Activated effector memory CD4-positive, alpha-beta T cell treated with Interleukin-2 at 50 U/mL for 16 hours (primary cell): ENCODE measurements at places on chromosomes 4 and X.

DNA sequence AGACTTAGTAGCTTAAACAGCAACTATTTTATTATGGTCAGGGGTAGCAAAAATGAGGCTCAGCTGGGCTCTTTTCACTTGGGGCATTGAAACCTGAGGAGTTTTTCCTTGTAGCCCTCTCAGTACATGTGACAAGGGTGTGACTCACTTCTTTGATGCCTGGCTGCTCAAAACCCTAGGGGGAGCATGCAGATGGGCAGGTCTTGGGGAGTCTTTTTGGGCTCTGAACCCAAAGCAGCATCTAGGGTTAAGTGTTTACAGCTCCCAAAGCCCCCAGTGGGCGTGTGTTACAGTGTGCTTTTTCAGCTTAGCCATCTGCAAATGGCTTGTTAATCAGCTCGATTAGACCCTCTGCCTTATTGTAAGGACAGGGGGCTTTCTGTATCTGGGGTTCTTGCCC is 1752.7 kb downstream of the PCDH7 start:
- no peak for DNase-seq

- DNase-seq = no peak
These were observed 276.8 kb downstream of the FBXW7 start for GRCh38 chr4:152258804-152259708.

GRCh38 chr4:156909010-156909409 is 62.6 kb downstream of the PDGFC start:
- no peak for DNase-seq

DNA sequence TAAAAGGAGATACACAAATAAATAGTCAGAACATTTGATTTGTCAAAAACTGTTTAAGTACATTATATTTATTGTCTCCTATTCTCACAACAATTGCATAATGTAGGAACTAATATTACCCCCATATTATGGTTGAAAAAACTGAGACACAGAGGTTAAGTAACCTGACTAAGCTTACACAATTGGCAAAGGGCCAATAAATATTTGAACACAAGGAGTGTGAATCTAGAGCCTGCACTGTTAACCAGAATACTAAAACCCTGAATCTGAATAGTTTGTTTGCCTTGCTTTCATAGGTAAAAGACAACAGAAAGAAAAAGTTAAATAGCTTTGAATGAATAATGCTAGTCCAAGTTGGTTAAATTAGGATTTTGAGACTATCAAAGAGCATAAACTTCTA is 55.2 kb downstream of the IL13RA2 start:
- no peak for DNase-seq

DNA sequence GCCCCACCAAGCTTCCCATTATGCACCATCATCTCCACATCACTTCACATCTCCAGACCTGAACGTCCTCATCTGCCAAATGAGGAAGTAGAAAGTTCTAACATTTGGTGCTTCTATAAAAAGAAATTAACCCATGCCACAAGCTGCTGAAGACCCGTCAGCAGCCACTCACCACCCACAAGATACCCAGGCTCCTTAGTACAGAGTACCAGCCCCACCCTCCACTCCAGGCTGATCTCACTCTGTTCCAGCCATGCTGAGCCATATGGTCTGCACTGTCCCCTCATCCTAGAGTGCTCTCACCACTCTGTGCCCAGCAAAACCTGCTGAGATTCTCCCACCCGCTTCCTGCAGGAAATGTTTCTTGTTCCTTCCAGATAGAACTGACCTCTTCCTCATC is 240.8 kb upstream of the PPARGC1A start:
- DNase-seq = no peak

DNA sequence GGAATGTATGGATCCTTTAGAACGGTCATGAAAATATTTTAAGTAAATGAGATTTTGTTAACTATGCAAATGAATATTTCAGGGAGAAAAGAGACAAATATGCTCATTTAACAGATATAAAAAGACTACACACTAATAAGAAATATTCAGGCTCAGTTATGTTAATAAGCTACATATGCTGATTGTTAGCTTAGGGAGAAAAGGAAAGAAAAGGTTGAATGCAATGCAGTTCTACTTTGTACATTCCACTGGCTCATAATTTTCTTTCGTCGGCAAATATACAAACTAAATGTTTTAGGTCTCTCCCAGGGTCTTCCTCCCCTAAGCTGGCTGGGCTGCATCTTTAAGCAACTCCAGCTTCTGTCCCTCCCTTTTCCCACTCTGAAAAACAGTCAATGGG is 2.7 kb upstream of the RTL3 start:
- DNase-seq = no peak

GRCh38 chr4:101282076-101282844 is 65.1 kb downstream of the PPP3CA start:
- no peak for DNase-seq

- no peak for DNase-seq
These were observed 1731.7 kb downstream of the ARAP2 start for GRCh38 chr4:34512616-34513015.

DNA sequence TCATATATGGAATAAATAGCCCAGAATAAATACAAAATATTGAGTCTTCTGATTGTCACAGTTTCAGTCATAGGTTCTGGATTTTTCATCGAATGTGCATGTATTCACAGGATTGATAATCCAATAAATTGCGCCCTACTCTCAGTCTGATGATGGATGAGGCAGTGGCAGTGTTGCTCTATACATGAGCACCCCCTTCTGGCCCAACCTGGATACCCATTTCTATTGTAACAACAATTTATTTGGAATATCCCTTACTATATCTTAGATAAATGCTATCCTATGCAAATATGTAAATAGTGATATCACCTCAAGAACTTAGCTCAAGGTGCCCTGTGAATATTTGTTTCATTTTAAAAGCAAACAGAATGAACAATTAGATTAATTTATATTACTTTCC is 733.7 kb upstream of the PABPC4L start:
- DNase-seq = no peak

- DNase-seq = no peak
These were observed 142.0 kb downstream of the RBMX2 start for GRCh38 chrX:130543603-130544325.

DNA sequence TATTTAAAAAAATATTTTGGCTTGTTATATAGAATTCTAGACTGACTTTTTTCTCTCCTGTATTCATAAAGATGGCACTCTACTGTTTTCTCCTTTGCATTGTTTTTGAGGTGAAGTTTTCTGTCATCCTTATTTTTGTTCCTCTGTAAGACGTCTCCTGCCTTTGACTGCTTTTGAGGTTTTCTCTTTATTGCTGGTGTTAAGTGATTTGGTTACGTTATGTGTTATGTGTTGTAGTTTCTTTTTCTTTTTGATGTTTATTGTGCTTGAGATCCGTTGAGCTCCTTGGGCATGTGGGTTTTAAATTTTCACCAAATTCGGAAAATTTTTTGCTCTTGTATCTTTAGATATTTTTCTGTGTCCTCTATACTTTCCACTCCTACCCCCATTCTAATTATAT is 50.0 kb downstream of the KDM6A start:
- DNase-seq = no peak

- no peak for DNase-seq
These were observed 17.1 kb downstream of the GABRA2 start for GRCh38 chr4:46372878-46373277.

DNA sequence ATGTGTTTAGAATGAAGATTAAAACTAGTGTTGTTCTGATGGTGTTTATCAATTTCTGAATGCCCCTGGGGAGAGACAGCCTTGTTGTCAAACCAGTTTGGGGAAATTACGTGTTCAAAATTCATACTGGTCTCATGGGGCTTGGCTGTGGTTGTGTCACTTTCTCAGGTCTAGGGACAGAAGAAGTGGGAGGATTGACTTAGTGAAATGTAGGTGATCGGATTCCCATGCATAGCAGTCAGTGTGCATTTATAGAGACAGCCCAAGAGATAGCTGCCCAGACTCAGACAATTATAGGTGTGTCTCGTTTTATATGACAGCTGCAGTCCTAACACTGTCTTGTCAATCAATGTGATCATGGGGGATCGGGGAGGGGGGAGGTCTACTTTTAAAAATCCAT is 94.4 kb upstream of the CLCN4 start:
- no peak for DNase-seq

- DNase-seq = no peak
These were observed 391.0 kb upstream of the MAGEB2 start for GRCh38 chrX:29824176-29824906.

DNA sequence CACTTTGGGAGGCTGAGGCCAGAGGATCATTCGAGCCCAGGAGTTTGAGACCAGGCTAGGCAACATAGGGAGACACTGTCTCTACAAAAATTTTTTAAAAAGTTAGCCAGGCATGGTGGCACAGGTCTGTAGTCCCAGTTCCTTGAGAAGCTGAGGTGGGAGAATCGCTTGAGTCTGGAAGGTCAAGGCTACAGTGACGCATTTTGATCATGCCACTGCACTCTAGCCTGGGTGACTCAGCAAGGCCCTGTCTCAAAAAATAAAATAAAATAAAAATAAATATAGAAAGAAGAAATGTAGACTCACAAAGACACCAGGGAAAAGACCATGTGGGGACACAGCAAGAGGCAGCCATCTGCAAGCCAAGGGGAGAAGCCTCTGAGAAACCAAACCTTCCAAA is 42.3 kb upstream of the SLC7A3 start:
- DNase-seq = no peak

DNA sequence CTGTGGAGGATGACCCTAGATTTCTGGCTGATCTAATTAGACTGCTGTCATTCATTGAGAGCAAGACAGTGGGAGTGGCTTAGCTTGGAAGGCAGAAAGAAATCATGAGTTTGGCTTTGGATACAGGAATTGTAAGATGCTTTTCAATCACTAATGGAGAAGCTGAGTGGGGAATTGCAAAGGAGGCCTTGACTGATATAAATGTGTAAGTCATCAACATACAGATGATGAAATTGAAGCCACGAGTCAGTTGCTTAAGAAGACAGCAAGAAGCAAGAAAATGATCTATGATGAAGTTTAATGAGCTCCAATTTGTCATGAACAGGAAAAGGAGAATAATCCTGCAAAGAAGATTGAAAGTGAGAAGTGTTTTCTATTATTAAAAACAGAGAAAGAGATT is 136.7 kb upstream of the C1QTNF7 start:
- no peak for DNase-seq

DNA sequence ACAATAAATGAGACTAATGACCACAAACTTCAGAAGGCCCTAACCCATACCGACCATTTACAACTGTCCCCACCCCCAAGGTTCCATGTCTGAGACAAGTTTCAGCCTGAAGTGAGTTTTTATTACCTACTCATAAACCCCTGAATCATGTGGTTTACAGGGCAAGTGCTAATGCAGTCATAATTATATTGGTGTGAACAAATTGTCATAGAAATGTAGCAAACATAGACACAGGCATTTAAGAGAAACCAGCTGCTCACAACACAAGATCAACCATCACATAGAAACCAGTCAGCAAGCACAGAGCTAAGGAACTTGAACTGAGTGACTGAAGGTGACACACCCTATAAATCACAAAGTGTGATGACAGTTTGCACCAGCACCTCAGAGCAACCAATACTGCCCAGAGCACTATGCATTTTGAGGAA is 173.8 kb upstream of the MID1 start:
- DNase-seq = no peak

DNA sequence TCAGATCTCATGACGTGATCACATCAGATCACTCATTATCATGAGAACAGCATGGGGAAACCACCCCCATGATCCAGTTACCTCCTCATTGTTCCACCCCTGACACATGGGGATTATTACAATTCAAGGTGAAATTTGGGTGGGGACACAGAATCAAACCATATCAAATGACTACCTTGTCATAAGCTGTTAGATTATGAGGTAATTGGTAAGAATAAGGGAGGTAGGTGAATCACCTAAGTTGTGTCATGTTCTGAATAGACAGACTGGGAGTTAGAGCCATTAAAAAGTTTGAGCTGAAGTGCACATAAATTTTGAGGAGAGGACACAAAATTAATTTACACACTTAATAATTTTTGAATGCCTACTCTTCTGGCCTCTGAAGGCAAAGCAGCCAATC is 24.7 kb downstream of the SLC9B1 start:
- DNase-seq = no peak

GRCh38 chrX:31658360-31658759 is 586.5 kb upstream of the FTHL17 start:
- no peak for DNase-seq

GRCh38 chrX:103726477-103726876 is 15.8 kb downstream of the TMEM31 start:
- DNase-seq = no peak

GRCh38 chrX:24149351-24150050 is at the start of gene ZFX:
Gene ZFX (plus strand): TSS chrX:24149729. CDS start chrX:24172743, 23,014 bp downstream.
- peak; percentile 61 for DNase-seq

DNA sequence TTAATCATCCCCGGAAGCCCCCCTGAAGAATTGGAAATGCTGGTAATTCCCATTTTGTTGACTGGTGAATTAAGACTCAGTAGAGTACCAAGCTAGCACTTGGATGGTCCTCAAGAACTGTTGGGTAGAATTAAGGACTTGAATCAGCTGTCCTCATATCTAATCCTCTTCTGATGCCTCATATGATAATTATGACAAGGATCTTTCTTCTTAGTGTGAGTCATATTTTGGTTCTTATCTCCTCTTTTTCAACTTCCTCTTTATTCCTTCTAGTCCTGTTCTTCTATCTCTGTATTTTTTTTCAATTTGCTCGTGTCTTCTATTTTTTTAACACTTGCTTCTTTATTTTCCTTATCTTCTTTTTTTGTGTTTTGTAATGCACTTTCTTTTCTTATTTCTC is 206.3 kb upstream of the ANXA3 start:
- no peak for DNase-seq

DNA sequence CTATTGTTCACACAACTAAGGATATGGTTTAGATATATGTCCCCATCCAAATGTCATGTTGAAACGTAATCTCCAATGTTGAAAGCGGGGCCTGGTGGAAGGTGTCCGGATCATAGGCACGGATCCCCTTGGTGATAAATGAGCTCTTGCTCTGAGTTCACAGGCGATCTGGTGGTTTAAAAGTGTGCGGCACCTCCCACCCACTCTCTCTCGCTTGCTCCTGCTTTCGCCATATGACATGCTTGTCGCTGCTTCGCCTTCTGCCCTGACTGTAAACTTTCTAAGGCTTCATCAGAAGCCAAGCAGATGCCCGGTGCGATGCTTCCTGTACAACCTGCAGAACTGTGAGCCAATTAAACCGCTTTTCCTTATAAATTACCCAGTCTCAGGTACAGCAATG is 128.5 kb downstream of the NFKB1 start:
- no peak for DNase-seq

DNA sequence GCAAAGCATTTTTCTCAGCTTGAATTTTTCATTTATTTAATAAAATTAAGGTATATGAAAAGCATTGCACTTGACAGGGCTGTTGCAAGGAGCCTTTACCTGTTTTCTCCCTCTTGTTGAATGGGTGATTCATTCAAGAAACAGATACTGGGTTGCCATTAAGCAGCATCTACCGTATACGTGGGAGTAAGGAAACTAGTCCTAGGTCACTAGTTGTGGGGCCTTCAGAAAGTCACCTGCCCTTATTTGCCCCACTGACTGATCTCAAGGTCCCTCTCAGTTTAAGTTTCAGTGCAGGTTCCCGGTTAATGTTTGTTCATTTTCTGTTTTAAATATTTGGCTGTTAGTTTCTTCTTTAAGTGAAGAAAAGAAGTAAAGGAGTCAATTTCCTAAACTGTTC is 34.0 kb downstream of the LHFPL1 start:
- no peak for DNase-seq
